ENCODE measurements at places on chromosomes 1 and 21.

GRCh38 chr1:193538680-193539079, 352.3 kb upstream of the B3GALT2 start:
- peak; percentile 42 for DNase-seq
- no peak overlapping the region for H3K4me3 ChIP-seq

GRCh38 chr1:237152506-237153335, 110.7 kb downstream of the RYR2 start:
- H3K27me3 ChIP-seq: peaks cover 3% of the 10 kb centered on the region
- no peaks in the 10 kb centered on the region for H3K36me3 ChIP-seq
- H3K27ac ChIP-seq: no peak overlapping the region
- H3K4me1 ChIP-seq: no peaks in the 10 kb centered on the region
- DNase-seq: no peak

- no peak overlapping the region for H3K4me3 ChIP-seq
- peaks cover 62% of the 10 kb centered on the region for H3K27me3 ChIP-seq
- peaks cover 16% of the 10 kb centered on the region for H3K4me1 ChIP-seq
- no peaks in the 10 kb centered on the region for H3K36me3 ChIP-seq
These were observed 879 bp upstream of the WLS start for GRCh38 chr1:68233202-68233601.

- H3K27me3 ChIP-seq: no peaks in the 10 kb centered on the region
- no peak overlapping the region for H3K4me3 ChIP-seq
- peaks cover 64% of the 10 kb centered on the region for H3K36me3 ChIP-seq
- DNase-seq: no peak
These were observed 41.2 kb upstream of the CFAP298 start for GRCh38 chr21:32653326-32653901.
